Breast epithelium (tissue), 4 donors: ENCODE measurements at places on chromosomes 5 and 9. TPM values are rescaled to one million over a fixed set of nuclear protein-coding genes. Genes with fewer than 3 reads are reported as not detected.

Gene SV2C
- 1.3 TPM for total RNA-seq

Gene IL4
- not detected for total RNA-seq

Gene PCDHA12
- 0.48 TPM for total RNA-seq

Gene CDC20B
- total RNA-seq, result not detected

GRCh38 chr5:127647361-127647958 lies 1.4 kb upstream of the CTXN3 start:
- no peak for DNase-seq

GRCh38 chr9:64128572-64128971 lies 1156.4 kb downstream of the FOXD4L5 start:
- DNase-seq, result no peak

DNA sequence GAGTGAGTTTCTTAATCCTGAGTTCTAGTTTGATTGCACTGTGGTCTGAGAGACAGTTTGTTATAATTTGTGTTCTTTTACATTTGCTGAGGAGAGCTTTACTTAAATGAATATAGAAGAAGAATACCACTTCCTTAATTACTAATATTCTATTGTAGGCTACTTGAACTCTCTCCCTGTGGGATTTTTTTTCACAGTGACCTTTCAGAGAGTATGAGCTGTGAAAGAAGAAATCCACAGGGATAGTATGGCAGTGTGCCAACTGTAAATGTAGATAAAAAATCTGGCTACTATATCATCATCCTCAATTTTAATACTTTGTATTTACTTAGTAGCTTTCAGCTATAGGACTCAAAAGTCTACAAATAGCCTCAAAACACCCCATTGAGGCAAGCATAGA lies 67.3 kb downstream of the COMMD10 start:
- no peak for DNase-seq

GRCh38 chr5:114191441-114191840 lies 170.4 kb upstream of the KCNN2 start:
- DNase-seq, result no peak

DNA sequence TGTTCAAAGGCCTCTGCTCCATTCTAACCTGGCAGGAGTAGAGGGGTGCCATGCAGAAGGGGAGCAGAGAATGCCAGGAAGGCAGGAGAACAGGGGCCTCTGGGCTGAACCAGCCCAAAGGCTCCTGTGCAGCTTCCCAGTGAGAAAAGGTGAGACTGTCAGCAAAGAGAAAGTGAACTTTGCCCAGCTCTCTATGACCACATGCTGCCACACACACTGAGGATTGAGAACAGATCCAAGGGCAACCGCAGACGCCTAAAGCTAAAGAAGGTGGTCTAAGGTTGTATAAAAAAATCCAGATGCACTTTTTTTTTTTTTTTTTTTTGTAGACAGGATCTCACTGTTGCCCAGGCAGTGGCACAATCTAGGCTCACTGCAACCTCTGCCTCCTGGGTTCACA lies 51.4 kb downstream of the ALDH7A1 start:
- DNase-seq, result no peak

- DNase-seq, result no peak
Observed at GRCh38 chr9:78396087-78396486, 99.2 kb downstream of the PSAT1 start.

DNA sequence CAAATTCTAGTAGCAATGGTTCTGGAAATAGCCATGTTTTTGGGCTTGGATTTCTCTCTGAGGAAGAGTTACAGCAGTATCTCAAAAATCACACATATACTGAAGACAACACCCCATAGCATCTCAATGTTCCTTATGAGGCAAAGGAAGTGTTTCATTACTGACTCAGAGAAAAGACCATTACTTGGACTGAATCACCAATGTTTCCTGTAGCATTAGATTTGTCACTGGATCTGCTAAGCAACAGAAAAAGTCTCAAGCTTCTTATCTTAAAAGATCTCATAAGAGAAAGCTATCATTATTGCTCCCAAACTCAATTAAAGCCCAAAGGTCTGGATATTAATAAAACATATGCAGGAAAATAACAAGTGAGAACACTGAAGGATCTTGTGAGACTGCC lies 272.4 kb downstream of the ADAMTS6 start:
- DNase-seq, result no peak

GRCh38 chr5:97923997-97924396 lies 741.0 kb upstream of the RIOK2 start:
- DNase-seq, result no peak

- DNase-seq, result no peak
Observed at GRCh38 chr5:119016125-119016774, 27.9 kb upstream of the DTWD2 start.
